ENCODE measurements at places on chromosomes 1 and 21.
A peak's percentile ranks its signal among the peaks of the same experiment; 100 is the strongest.

DNA sequence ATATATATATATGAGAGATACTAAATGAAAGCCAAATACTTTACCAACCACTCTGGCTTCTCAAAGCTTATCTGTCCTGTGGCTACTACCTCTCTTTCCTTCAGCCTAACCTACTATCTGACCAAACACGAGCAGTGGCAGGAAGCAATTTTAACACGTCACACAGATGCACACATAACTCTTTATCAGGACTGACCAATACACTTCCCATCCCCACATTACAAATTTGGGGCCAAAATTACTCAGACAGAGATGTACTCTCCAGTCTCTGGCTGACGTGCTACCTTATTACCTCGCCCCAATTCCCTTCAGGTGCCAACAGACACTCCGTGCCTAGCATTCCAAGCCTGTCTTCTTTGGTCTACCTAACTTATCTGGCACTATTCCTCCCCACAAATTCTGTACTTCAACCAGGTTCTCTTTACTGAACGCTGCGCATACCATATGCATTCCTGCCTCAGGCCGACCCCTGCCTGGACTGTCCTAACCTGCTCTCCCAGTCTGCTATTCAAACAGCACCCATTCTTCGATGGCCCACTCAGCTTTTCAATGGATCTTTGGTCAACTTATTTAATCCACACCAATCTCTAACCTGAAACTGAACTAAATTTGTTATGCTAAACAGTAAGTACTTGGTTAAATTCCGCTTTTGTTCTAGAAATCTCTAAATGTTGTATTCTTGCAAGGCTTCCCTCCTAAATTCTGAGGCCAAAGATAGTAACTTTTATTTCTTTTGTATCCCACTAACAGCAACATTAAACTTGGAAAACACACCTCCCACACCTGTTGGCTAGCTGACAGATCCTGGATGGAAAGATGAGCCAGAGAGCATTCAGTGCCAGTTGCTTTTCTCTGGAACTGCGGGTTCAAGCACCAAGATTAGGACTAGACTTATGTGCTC lies 27.9 kb downstream of the RERE start:
- DNase-seq = no peak

GRCh38 chr1:119962296-119962968 lies 66.1 kb upstream of the ADAM30 start:
- no peak for DNase-seq

- peak; percentile 30 for DNase-seq
These were observed 1.6 kb downstream of the CD247 start for GRCh38 chr1:167516404-167517388.

DNA sequence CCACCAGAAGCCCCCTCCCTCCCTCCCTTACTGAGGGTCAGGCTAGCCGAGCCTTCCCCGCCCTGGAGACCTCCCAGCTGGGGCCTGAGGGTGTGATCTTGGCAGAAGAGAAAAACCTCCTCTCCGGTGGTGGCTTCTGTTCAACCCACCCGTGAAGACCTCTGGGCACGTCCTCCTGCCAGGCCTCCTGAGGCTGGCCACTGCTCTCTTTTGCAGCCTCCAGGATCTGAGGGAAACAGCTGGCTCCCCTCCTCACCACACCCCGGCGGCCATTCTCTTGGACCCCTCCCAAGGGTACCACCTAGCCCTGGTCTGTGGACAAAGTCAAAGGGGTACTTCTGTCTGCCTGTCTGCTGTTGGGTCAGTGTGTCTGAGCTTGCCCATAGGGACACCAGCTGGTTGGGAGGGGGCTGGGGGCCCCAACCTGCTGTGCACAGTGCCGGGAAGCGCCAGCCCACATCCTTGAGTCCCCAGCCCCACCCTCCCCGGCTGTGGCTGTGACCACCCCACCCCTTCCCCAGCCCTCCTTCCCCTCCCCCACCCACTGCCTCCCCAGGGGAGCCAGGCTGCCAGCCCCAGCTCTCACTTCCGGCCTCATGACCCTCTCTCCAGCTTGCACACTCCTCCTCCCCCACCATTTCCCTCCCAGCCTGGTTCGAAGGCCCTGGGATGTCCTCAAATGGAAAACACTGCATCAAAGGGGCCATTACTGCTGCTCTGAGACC lies 48.1 kb downstream of the AHDC1 start:
- no peak for DNase-seq

- no peak for DNase-seq
These were observed 36.6 kb downstream of the NRIP1 start for GRCh38 chr21:15028186-15028585.

- no peak for DNase-seq
These were observed 342.0 kb downstream of the SIPA1L2 start for GRCh38 chr1:232287676-232288569.

DNA sequence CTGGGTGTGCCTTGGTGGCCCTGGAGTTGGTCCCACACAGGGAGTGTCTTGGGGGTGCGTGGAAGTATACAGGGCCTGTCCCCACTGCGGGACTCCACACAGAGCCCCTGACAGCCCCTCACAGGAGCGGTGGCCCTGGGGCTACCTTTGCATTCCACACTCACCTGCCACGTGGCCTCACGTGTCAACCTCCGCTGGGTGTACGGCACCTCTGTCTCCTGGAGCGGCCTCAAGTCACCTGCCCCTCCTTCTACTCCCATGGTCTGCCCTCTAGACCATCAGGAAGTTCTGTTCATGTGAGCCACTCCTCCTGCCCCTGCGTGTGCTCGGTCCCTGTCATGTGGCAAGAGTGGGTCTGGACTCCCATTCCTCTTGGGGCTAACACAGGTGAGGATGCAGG lies 58.6 kb downstream of the FAAP20 start:
- DNase-seq = no peak

DNA sequence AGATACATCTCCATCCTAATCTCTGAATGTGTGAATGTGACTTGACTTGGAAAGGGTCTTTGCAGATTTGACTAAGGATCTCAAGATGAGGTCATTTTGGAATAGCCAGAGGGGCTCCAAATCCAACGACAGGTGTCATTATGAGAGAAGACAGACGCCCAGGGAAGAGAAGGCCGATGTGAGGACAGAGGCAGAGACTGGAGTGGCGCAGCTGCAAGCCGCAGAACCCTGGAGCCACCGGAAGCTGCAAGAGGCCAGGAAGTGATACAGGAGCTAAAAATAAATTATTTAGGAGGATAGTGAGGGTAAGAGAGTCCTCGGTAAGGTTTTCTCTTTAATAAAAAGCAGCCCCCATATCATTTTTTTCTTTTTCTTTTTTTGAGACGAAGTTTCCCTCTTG lies 9.7 kb upstream of the AADACL4 start:
- no peak for DNase-seq

- DNase-seq = no peak
These were observed 31.3 kb upstream of the TRIM67 start for GRCh38 chr1:231130544-231130943.

DNA sequence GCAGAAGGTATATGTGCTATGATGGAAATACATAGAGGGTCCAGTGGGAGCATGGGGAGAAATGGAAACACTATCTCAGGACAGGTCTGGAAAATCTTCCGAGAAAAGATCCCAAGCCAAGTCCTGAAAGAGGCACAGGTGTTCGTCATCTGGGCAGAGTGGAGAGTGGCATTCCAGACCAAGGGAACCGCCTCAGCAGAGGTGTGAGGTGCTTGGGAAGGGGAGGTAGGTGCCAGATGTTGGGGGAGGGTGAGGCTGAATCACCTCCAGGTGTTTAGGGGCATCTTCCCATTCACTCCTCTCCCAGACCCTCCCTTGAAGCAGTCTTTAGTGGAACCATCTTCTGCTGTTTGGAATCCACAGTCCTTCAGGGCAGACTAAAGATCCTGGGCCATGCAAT lies 23.5 kb upstream of the LRRN2 start:
- no peak for DNase-seq

GRCh38 chr1:80917826-80918225 lies 882.9 kb upstream of the ADGRL2 start:
- DNase-seq = no peak

DNA sequence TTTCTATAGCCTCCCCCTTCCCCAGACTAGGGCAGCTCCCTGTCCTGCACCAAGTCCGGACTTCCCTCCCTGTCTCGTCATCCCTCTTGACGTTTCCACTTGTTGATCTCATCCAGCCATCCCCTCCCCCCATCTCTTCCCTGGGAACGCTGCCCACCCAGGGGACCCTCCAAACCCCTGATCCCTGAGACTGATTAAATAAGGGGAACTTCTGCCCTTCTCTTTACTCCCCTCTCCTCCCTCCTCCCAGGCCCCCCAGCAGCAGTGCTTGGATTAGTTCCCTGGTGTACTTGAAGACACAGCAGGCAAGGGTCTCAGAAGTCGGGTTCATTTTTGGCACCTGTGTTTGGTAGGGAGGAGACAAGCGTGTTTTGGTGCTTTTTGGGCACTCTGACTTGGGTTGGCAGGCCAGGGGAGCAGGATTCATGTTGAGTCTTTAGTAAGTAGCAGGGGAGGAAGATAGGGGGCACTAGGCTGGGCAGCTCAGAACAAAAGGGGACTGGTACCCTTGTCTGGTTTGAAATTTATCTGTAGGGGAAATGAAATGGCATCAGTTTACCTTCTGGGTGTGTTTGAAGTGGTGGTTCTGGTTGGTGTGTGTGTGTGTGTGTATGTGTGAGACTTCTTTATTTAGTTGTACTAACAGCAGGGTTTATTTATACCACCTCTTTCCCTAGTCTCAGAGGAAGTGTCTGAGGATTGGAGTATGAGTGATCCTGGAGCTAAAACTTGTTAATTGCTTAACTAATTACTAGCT lies 11.1 kb downstream of the VANGL2 start:
- DNase-seq = no peak

DNA sequence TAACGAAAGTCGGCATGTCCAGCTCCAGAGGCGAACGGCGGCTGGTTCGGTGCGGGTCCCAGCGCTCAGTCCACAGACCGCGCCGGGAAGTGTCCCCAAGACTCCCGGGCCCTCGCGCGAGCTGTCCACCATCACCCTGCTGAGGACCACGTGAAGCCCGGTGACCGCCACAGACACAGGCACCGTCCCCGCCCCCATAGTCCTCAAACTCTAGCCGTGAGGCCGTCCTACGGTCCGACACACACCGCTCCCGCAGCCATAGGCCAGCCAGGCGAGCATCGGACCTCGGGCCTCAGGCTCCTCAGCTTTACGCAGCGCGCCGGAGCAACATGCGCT lies 535 bp downstream of the SETD4 start:
- DNase-seq = no peak

DNA sequence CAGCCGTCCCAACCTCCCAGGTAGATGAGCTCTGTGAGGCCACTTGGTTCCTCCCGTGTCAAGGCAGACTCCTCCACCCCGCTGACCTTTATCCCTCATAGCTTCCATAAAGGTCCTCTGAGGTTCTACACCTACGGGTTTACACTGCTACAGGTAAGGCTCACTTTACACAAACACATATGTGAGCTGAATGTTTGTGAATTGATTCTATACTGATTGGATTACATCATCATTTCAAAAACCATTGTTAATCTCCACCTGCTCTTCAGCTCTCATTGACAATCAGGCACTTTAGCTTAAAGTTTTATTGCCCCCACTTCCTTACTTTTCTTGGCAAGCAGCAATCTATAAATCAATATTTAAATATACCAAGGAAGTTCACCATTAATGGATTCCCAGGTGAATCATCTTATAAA lies 12.8 kb upstream of the RGS16 start:
- no peak for DNase-seq

DNA sequence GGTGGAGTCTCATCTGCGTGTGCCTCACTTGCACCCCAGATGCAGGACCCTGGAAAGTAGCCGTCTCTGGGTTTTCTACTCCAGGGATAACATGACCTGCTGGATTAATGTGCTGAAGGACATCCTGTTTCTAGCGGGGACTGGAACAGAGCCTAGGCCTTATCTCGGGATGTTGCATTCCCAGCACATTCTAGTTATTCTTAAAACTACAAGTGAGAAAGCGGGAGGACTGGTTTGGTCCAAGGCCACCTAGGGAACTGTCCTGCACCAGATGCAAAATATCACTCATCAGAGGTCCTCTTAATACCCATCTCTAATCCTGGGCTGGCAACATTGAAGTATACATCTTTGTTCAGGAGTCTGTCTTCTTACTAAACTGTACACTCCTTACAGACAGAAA lies 179.9 kb downstream of the ZC3H11B start:
- DNase-seq = no peak

GRCh38 chr1:58815686-58816071 lies 31.8 kb upstream of the JUN start:
- DNase-seq = no peak

- peak; percentile 65 for DNase-seq
These were observed 87.5 kb upstream of the FMN2 start for GRCh38 chr1:240004086-240004749.

DNA sequence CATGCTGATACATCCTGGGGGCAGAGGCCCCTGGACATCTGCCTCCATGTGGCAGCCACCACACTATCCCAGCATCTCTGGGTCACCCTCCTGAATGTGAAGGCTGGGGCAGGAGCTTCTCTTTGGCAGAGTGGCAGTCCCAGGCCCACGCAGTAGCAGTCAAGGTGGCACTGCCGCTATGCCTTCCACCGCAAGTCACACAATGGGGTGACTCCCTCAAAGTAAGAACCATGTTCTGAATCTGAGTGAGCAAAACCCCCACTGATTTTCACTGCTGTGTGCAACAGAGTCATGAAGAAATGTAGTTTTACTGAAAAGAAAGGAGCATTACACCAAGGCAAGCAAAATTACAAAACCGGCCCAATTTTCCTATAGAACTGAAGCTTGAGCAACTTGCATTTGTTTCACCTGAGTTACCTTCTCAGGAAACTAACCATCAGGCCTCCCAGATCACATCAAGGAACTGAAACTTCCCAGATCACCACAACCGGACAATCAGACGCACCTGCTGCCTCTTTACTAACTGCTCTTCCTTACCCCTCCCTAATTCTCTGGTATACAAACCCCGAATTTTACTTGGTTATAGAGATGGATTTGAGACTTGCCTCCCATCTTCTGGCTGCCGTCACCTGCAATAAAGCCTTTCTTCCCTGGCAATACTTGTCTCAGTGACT lies 102.6 kb downstream of the PCP4 start:
- DNase-seq = no peak

- peak; percentile 49 for DNase-seq
These were observed 1.9 kb downstream of the CSMD2 start for GRCh38 chr1:34162852-34163766.

DNA sequence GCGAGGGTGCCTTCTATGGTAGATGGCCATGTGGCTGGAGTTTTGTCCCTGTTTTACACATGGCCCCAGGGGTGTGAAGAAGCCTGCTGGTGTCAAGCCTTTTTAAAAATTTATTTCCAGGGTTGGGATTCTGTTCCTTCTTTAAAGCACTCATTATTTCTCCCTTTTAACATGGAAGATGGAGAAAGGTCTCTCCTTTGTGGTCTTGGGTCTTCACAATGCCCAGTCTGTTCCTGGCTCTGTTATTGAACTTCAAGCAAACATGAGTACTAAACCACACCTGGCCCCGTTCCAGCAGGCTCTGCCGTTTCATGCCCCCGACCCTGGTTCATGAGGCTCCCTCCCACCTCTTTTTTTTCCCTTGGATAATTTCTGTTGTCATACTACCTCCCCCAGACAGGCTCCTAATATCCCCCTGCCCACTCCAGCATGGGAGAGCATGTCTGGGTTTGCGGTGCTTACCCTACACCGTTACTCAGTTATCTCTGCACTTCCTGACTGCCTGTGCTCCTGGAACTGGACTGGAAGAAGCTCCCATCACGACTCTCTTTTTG lies 121.2 kb upstream of the KIAA0040 start:
- DNase-seq = no peak
